ENCODE measurements at places on chromosomes 6 and 20. TPM values are rescaled to one million over a fixed set of nuclear protein-coding genes. Genes with fewer than 3 reads are reported as not detected.

Gene CRNKL1
- 20.1 TPM for total RNA-seq

Gene GPSM3
- 0.71 TPM for total RNA-seq

Gene APOM
- 5.0 TPM for total RNA-seq

Gene CLDN20
- total RNA-seq, result not detected

Gene ZBTB46
- 0.63 TPM for total RNA-seq

Gene RFX6
- total RNA-seq, result not detected

GRCh38 chr20:8662433-8662954 lies 406.4 kb upstream of the PLCB4 start:
- DNase-seq, result no peak

- no peak for DNase-seq
Measured at GRCh38 chr20:2697768-2698167, 5.2 kb downstream of the EBF4 start.

GRCh38 chr6:24581084-24581669 lies 64.8 kb downstream of the KIAA0319 start:
- DNase-seq, result peak; percentile 79

DNA sequence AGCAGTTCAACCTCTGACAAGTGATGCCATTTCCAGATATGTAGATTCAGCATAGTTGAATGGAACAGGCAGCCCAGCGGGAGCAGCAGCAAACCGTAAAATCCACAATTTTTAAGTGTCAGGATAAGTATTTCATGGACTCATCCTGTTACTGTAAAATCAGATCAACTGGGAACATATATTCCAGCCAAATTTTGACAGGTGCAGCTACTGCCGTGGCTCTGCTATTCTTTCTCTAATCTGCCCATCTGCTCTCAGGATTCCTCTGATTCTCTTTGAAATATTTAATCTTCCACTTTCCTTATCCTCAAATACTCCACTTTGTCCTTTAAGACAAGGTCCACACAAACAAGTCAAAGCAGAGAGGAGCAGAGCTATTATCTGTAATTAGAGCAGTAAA lies 245.4 kb upstream of the ASCC3 start:
- no peak for DNase-seq

- no peak for DNase-seq
Measured at GRCh38 chr20:24674921-24675605, 205.6 kb downstream of the SYNDIG1 start.

DNA sequence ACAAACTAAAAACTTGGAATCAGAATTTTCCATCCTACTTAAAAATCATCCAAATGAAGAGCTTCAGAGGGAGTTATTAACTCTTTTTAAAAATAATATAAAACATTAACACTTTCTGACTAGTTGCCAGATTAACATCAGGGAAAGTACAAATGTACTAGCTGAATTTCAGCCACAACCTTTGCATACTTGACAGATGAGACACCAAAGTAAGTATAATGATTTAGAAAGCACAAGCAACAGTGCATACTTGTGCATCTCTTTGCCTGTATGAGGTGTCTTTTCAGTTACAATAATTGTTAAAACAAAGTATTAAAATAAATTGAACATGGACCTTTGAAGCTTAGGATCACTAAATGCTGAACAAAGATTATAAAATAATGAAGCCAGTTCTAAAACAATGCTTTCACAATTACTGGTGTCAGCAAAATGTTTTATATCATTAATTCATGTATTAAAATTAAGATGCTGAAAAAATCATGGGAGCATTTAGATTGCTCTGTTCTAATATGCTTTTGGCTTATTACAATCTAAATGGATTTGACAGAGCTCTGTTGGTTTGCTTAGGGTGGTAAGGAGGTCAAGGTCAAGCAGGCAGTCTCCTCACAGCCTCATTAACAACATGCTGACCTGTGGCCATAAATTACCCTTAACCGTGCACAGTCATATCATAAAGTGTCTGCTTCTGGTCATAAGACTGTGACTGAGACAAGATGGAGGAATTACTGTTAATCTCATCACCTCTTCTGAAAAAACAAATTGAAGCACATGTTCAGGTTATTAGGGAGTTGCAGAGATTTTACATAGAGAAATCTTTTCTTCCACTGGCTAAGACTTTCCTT lies 15.1 kb downstream of the RNF217 start:
- no peak for DNase-seq

DNA sequence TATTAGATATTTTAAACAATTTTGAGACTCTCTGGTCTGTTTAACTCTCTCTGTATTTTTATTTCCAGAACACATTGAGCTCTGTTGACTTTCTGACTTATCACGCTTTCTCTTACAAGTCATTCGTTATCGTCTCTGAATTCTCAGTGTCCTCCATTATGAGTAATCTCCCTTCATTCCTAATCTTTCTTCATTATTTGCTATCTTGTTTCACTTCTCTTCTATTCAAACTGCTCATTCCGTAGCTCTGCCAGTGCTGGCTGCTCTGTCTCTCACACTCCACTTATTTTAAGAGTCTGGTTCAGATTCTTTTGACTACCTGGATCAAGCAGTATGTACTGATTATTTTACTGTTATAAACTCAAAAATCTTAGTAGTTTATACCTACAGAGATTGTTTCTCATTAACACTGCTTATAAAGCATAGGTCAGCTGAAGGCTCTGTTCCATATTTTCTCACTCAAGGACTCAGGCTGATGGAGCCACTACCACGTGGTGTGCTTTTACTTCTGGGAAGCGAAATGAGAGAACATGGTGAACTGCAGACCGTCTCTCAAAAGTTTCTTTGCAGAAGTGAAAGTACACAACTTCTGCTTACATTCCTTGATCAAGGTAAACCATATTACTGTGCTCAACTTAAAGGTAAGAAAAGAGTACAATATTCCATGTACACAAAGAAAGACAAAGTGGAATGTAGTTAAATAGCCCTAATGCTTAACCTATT lies 485.2 kb downstream of the GRIK2 start:
- DNase-seq, result no peak

DNA sequence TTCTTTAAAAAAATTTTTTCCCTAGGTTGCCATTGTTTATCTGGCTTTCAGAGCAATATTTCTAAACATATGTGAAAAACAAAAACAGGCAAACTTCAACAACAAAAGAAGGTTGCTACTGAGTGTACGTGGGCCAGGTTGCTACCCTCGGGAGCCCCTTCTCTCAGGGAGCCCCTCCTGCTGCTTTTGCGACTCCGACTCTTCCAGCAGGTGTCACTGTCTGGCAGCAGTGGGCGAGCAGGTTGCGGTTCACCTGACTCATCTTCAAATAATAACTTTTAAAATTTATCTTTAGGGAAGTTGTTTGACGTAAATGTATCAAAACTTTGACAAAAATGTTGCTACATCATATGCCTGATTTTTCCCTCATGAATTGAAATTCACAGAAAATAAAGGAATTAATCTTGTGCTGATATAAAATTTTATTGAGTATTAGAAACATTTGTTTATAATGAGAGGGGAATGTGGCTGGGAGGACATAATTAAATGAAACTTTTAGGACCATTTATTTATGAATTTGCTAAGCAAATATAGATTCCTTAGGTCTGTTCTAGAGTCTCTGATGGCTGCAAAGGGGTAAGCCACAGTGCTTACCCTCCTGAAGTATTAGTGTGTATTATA lies 138.8 kb downstream of the HIVEP1 start:
- peak; percentile 57 for DNase-seq

GRCh38 chr6:92132457-92132856 lies 1286.9 kb downstream of the EPHA7 start:
- DNase-seq, result peak; percentile 90

DNA sequence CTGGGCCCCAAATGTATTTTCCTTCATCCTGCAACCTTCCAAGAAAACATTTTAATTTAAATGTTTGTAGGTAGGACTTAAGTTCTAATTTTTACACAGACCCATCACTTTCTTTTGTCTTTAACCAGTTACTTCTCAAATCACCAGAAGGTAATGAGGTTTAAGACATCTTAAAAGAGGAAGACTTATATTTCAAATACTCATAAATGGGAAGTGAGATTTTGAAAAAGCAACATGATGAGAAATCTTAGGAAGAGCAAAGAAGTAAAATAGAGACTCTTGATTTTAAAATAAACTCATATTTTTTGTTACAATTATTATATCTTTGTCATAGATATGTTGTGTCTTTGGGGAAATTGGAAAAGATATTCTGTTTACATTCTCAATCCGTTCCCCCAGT lies 82.3 kb downstream of the SYNE1 start:
- DNase-seq, result no peak

- peak; percentile 14 for DNase-seq
Measured at GRCh38 chr6:127547904-127548649, 28.9 kb upstream of the C6orf58 start.

- peak; percentile 54 for DNase-seq
Measured at GRCh38 chr6:70375166-70375565, 38.1 kb upstream of the FAM135A start.

DNA sequence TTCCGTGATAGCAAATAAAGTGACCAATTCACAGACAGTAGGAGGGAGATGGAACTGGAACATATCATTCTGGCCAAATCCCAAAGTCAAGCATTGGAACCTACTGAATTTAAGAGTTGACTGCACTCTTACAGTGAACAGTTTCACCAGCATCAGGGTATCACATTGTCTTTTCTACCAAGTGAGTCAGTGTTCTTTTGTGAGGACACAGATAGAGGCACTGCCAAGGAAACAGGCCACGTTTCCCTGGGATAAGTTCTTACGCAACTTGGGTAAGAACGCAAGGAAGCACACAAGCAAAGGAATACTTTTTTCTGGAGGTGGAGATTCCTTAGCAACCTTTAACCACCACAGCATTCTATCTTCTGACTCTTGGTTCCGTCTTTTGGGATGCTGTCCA lies 28.6 kb upstream of the ENPP5 start:
- DNase-seq, result peak; percentile 81

DNA sequence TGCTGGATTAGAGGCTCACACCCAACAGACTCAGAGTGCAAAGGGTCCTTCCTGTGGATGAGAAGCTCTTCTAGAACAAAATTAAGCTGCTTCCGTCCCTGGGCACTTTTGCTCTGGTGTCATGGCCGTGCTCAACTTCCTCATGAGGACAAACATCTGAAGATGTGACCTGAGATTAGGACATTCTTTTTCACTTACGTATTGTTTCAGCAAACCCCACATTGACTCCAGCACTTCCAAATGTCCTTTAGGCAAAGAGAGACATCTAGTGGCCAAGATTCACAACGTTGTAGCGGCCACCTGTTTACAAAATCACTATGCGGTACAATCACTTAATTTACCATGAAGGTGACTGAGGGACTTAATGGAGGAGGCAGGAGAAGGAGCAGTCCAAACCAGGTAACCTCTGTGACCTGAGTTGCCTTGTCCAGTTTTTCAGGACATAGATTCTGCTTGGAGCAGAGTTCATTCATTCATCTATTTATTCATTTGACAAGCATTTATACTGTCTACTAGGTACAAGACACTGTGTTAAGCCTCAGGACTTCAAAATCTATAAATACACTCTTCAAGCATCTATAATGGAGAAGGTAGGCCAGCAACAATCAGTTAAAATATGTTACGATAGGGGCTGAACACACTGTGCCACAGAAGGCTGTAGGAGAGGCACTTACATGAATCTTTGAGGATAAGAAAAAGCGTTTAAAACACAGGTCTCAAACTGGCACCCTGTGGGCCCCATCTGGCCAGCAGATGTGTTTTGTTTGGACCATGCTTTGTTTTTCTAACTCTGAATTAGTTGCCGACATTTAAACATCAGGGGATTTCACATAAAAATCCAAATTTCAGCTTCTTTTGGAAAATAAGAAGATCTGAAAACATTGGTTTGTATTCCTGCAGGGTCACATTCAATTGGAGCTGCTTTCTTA lies 5.6 kb upstream of the ADGRF1 start:
- DNase-seq, result peak; percentile 79

- DNase-seq, result peak; percentile 78
Measured at GRCh38 chr6:31541059-31541657, 645 bp downstream of the DDX39B start.

DNA sequence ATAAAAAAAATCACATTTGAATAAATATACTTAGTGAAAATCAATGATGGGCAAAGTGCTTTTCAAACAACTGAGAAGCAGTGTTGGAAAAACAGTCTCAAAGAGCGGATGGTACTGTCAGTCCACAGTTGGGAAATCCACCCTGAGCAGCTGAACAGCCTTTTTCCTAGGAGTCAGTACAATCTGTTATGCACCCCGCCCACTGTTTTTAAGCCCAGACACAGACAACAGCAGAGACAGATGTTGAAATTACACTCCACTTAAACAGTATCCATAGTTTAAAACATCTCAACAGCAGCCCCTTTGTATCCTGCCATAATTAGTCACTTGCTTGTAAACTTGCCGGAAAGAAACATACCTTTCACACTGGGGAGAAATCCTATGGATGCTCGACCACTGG lies 372 bp downstream of the KIAA0408 start:
- DNase-seq, result peak; percentile 21

GRCh38 chr20:32672982-32673851 lies 524 bp downstream of the C20orf203 start:
- no peak for DNase-seq

GRCh38 chr20:63821811-63822210 lies 9.3 kb downstream of the ZBTB46 start:
- no peak for DNase-seq

- no peak for DNase-seq
Measured at GRCh38 chr6:110322151-110322873, 35.8 kb downstream of the METTL24 start.

DNA sequence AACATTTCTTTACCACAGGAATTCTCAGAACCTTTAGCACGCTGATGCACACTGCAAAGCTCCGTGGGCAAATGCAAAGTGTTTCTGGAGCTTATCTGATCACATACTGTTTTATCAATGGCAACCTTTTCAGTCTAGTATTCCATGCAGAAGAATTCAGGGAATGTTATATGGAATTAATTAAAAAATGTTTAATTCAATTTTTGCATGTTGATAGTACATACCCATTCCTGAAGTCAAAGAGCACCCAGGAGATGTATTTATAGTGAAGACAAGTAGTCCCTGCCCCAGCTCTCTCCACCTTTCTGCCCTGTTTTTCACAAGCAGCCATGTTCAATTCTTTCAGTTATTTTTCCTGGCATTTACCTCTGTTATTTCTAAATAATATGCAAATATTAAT lies 55.2 kb downstream of the DTNBP1 start:
- no peak for DNase-seq

DNA sequence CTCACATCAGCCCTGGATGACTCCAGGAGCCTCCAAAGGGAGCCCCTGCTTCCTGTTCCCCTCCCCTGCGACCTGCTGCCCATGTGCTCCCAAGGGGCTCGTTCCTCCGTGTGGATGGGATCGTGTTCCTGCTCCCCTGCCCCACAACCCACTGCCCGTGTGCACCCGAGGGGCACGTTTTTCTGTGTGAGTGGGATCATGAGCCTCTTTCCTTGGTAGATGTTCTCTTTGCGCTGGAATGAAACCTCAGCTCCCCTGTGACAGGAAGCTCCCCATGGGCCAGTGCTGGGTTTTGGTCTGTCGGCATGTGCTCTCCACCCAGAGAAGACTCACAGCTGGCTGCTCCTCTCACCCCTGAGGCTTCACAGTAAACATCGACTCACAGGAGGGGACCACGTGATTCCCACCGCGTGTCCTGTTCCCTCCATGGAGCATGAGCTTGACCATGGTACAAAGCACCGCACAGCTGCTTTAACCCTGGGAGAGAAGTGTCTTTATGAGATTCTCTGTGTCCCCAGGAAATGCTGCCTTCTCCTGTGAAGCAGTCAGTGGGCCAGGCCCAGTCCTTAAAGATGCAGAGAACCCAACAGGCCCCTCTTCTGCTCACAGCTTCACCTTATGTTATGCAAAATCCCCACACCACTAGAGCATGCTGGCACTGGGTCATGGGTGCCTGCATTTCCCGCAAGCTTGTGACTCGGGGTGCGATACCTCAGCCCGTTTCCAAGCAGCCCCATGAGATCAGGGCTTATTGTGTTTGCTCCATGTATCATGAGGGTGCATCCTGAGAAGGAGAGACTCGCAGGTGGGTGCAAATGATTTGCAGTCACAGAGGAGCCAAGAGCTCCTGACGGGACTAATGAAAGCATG lies 215.1 kb downstream of the ERMARD start:
- DNase-seq, result no peak

GRCh38 chr20:50450881-50451752 lies 59.1 kb upstream of the PTPN1 start:
- peak; percentile 82 for DNase-seq

Measured in MCF 10A (cell line).